ENCODE measurements at places on chromosomes 4 and X.
A peak's percentile ranks its signal among the peaks of the same experiment; 100 is the strongest.

GRCh38 chr4:59770601-59771264 lies 1429.4 kb upstream of the ADGRL3 start:
- no peak for DNase-seq

DNA sequence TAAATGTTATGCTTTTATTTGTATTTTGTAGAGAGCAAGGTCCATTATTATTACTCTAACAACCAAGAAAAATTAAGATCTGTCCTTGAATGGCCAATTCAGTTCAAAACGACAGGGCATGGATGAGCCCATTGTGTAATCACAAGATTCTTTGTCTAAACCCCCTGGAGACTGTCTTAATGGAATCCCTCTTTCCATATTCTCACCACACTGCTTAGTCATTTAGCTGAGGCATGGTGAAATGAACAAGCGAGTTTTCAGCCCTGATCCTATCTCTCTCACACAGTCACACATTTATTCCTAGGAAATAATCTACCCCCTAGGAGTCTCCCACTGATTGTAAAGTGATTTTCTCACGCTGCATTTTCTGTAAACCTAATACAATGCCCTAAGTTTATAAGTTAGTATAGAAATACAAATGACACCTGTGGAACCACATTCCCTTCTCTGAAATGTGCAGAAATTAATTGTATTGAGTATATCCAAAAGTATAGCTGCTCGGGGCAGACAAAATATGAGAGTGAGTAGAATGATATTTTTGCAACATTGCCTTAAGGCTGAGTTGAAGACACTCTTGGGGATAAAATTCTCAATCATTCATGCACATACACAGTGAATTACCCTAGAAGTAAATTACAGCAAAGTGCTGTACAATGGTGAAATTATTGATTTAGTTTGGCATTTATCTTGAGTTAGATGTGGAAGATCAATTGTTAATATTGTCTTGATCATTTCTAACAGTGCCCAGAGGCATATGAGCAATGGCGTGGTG lies 119.7 kb upstream of the PCDH7 start:
- DNase-seq: no peak

DNA sequence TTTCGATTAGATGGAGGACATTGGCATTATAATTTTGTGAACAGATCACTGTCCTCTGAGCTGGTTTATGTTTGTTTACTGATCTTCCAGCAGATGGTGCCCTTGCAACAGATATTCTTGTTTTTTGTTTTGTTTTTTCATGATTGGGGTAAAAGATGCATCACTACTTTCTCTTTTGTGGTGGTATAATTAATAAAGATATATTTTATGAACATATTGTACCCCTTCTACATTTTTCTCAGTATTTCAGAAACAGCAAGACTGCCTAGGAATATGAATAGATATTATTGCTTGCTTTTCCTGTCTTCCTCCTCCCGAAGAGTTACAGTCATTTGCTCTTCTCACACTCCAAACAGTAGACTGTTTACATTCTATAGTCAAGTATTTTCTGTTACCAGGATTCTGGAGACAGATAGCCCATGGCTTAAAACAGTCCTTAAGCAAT lies 905.2 kb downstream of the TRAM1L1 start:
- DNase-seq: no peak

GRCh38 chr4:129532573-129532972 lies 436.6 kb downstream of the C4orf33 start:
- no peak for DNase-seq

DNA sequence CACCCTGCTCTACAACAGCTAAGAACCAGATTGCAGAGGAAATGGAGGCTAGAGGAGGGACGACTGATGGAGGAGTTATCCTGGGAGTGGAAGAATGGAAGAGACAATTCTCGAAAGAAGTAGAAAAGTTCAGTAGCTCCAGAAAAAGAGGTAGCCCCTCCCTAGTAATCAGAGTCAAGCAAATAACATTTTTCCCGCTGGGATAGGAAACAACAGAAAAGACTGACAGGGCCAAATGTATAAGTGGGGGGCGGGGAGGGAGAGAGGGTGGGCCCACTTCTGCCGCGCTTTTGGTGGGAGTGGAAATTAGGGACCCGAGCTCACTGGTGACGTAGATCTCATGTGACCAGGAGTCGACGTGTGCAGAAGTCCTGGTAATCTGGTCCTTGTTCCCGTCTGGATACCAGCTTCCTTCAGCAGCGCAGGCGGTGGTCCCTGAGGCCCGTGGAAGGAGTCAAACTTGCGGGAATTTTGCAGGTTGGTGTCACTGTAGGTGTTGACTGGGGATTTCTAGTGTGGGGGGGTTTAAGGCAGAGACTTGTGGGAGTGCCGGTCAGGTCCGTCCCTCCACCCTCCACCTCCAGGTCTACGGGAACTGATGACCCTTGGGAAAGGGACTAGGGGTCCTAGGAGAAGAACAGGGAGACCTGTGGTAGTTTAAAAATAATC lies at the start of gene TCEAL9:
Gene TCEAL9 (plus strand): TSS at position 377 of the 669 bp plus-strand sequence. CDS start 1,179 bp downstream, outside the sequence.
- peak; percentile 26 for DNase-seq

GRCh38 chr4:185470501-185471195 lies 885 bp downstream of the CCDC110 start:
- no peak for DNase-seq

- DNase-seq: no peak
Measured at GRCh38 chrX:130295519-130296296, 27.0 kb upstream of the ZNF280C start.

DNA sequence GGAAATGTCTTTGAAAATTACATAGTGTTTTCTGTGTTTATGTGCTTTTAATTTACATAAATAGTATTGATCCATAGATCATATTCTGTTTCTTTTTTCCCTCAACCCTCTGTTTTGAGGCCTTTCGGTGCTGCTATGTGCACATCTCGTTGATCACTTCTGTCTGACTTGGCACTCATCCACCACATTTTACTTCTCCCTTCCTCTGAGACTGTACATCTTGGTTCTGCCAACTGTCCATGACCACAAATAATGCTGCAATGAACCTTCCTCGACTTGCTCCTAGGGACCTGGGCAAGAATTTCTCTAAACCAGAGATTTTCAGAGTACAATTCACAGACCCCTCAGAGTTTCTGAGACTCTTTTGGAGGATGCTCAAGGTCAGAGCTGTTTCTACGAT lies 74.4 kb downstream of the RTL5 start:
- no peak for DNase-seq

DNA sequence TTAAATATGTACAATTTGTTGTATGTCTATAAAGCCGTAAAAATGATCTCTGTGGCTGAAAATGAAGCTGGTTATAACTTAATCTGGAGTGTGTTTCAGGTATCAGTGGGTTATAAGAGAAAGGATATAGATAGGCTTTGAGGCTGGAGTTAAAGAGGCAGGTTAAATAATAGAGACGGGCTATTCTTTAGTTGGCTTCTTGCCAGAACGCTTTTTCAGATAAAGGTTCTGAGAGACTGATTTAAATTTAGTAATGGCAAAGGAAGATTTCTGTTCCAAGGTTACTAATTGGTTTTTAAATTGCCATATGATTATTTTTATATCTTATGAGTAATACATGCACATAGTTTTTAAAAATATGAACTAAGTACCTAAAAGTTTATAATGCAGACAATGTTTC lies 117.4 kb downstream of the AWAT2 start:
- no peak for DNase-seq

DNA sequence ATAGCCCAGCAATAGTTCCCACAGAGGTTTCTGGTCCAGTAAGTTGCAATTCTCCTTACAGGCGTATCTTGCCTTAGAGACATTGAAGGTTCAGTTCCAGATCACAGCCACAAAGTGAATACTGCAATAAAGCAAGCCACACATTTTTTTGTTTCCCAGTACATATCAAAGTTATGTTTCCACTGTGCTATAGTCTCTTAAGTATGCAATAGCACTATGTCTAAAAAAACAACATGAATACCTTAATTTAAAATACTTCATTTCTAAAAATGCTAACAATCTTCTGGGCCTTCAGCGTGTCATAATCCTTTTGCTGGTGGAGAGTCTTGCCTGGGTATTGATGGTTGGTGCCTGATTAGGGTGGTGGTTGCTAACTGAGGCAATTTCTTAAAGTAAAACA lies 659.1 kb downstream of the GRID2 start:
- DNase-seq: no peak

DNA sequence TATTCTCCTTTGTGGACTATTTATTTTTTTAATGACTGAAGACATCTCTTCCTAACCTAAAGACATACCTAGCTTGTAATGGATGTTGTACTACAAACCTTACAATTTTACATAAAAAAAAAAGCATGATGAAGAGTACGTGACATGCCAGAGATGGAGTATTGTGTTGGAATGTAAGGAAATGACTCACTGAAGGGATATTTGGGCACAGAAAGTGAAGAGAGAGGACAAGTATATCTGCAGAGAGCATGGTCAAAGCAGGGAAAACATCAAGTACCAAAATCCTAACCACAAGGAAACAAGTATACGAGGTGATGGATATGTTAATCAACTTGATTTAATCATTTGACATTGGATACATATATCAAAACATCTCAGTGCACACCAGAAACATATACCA lies 1051.4 kb upstream of the PRKX start:
- DNase-seq: no peak

DNA sequence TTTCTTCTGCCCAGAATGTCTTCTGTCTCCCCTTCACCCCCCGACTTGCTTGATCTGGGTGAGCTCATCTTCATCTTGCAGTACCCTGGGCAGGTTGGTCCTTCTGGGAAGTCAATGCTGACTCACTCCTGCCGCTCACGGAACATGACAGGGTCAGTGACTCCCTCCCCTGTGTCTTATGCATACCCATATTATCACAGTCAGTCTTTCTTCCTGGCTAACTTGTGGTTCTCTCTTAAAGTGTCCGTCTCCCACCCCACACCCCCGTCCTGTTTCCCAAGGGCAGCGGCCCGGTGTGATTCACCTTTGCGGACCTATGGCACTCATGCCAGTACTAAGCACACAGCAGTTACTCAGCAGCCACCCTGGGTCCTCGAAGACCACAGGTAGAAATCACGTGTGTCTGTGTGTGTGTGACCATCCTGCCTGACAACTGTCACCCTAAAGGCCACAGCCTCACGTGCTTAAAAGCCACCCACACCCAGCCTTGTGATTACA lies 17.7 kb downstream of the IQSEC2 start:
- no peak for DNase-seq

GRCh38 chr4:116082808-116083366 lies 969.5 kb upstream of the NDST4 start:
- DNase-seq: no peak

GRCh38 chr4:84780719-84781118 lies 185.8 kb downstream of the WDFY3 start:
- DNase-seq: no peak

DNA sequence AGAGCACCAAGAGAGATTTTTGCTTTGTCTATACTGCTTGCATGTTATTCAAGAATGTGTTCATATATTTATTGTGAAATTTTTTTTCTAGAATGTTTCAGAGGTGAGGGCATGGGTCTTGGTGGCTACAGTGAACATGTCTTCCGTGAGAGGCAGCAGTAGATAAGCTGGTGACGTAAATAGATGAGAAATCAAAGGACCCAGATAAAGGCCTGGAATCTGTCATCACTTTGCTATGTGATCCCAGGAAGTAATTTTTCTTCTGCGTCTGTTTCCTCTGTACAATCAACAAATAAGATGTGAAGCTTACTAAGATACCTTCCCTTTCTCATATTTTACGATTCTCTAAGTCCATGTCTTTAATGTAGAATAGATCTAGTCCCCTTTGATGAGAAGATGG lies 129.1 kb downstream of the COL4A6 start:
- DNase-seq: no peak

GRCh38 chrX:67607466-67607865 lies 63.6 kb downstream of the AR start:
- DNase-seq: no peak

DNA sequence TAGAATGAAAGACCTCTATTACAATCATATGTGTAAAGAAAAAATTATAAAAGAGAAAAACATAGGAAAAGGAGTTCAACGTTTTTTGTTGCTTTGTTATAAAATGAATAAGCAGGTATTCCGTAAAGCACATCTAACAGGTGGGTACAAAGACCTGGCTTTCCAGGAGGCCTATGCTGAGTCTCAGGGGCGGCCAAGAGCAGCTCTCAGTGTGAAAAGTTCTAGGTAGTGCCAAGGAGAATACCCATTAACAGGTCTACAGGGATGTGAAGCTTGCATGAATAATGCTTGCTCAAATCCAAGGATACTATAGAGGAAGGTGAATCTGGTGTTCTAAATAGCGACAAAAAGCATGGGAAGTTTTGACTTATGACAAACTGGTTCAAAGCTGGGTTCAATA lies 944.4 kb downstream of the PDHA2 start:
- no peak for DNase-seq

DNA sequence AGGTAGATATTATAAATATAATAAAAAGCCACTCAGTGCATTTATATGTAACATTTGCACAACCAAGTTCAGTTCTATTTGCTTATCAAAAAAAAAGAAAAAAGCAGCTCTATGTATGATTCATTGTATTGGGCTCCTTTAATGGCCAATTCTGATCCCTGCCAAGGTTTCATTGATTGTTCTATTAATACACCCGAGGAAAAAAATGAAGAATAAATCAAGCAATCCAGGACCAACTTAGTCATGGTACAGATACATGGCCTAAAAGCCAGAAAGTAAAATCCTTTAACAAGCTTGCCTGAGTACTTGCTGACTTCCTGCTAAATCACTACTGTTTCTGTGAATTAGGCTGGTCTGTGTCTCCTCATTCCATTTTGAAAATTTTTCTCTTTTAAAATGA lies 77.6 kb upstream of the PCDH7 start:
- no peak for DNase-seq

- no peak for DNase-seq
Measured at GRCh38 chr4:184819786-184820185, 6.0 kb downstream of the ACSL1 start.

- no peak for DNase-seq
Measured at GRCh38 chr4:168374772-168375523, 56.4 kb upstream of the DDX60 start.

DNA sequence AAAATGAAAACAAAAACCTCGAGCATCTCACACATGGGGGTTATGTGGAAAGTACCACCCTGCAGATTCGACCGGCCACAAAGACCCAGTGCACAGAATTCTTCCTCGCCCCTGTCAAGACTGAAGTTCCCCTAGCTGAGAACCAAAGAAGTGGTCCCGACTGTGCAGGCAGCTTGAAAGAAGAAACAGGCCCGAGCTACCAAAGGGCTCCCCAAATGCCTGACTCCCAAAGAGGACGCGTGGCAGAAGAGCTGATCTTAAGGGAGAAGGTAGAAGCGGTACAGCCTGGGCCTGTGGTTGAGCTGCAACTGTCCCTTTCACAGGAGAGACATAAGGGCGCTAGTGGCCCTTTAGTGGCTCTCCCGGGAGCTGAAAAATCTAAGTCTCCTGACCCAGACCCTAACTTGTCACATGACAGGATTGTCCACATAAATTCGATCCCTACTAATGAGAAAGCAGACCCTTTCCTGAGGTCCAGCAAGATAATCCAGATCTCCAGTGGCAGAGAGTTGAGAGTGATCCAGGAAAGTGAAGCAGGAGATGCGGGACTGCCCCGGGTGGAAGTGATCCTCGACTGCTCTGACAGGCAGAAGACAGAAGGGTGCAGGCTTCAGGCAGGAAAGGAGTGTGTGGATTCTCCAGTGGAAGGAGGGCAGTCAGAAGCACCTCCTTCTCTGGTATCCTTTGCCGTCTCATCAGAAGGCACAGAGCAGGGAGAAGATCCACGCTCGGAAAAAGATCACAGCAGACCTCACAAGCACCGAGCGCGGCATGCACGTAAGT lies 108.8 kb upstream of the MYOZ2 start:
- DNase-seq: no peak

- DNase-seq: peak; percentile 66
Measured at GRCh38 chr4:128393101-128393704, 105.6 kb upstream of the PGRMC2 start.
